Hippocampal formation (tissue), 2 donors: ENCODE measurements at places on chromosomes 7 and 10.

GRCh38 chr10:98254234-98254974, 13.6 kb downstream of the LOXL4 start:
- no peak for DNase-seq

GRCh38 chr7:13880789-13881188, 108.7 kb downstream of the ETV1 start:
- DNase-seq, result no peak

GRCh38 chr7:7751243-7752092, 33.1 kb upstream of the RPA3 start:
- no peak for DNase-seq

GRCh38 chr10:125533866-125534265, 149.1 kb downstream of the TEX36 start:
- DNase-seq, result no peak

GRCh38 chr7:48004638-48005037, 24.3 kb downstream of the SUN3 start:
- no peak for DNase-seq

DNA sequence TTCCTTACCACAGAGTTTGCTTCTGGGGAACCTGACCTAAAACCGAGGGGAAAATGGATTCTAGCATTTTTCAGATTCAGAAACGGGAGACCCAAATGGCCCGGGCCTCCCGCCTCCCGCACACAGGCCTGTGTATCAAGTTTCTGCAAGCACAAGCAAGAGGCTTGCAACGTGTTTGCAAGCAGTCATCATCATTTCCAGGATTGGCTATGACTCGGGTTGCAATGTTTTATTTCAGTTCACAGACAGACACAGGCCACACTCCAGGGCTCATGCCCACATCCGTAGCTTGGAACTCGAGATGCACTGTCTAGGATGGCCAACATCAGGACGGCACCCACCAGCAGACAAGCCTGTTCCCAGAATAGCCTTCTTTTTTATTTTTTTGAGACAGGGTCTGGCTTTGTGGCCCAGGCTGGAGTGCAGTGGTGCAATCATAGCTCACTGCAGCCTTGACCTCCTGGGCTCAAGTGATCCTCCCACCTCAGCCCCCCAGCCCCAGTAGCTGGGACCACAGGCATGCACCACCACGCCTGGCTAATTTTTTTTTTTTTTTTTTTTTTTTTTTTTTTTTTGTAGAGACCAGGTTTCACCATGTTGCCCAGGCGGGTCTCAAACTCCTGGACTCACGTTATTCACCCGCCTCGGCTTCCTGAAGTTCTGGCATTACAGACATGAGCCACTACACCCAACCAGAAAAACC, 68.1 kb upstream of the FOXK1 start:
- no peak for DNase-seq

- no peak for DNase-seq
These were observed 784 bp upstream of the SERPINE1 start for GRCh38 chr7:101125989-101126650.

DNA sequence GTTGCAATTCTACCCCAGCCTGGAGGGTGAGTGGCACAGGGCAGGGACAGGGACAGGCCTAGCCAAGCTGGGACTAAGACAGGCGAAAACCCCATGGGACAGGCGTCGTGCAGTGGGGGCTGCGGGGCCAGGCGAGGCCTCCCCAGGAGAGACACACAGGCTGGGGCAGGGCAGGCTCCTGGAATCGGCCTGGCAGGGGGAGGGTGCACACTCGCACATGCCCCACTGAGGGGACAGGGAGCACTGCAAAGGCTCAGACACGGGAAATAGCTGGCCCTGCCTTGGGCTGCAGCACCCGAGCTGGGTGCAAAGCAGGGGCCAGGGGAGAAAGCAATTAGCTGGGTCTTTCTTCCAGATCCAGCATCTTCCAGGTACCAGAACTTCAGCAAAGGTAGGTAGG, 10.4 kb downstream of the LAT2 start:
- DNase-seq, result no peak

- DNase-seq, result no peak
These were observed 10.4 kb downstream of the STMP1 start for GRCh38 chr7:135672560-135673359.

- no peak for DNase-seq
These were observed 21.7 kb upstream of the ST8SIA6 start for GRCh38 chr10:17476073-17476472.

GRCh38 chr7:142384493-142384922, 126.7 kb upstream of the PRSS58 start:
- no peak for DNase-seq

- peak; percentile 49 for DNase-seq
These were observed 3.6 kb upstream of the ARID5B start for GRCh38 chr10:61897671-61898434.

DNA sequence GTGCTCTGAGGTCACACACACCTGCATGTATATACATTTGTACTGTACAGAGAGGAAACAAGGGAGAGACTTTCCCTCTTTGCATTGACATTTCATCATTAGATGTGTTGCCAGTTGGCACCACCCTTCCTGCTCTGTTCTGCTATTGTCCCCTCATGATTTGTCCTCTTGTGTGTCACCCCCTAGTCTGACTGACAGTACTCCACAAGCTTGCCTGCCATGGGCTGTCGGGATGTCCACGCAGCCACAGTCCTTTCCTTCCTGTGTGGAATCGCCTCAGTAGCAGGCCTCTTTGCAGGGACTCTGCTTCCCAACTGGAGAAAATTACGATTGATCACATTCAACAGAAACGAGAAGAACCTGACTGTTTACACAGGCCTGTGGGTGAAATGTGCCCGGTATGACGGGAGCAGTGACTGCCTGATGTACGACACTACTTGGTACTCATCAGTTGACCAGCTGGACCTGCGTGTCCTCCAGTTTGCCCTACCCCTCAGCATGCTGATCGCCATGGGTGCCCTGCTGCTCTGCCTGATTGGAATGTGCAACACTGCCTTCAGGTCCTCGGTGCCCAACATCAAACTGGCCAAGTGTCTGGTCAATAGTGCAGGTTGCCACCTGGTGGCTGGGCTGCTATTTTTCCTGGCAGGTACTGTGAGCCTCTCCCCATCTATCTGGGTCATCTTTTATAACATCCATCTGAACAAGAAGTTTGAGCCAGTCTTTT, 9.4 kb downstream of the CLDN12 start:
- no peak for DNase-seq
